CD4-positive, alpha-beta T cell treated with Interleukin-1 beta for 1 hour (primary cell): ENCODE measurements at places on chromosomes 1 and 21.
A peak's percentile ranks its signal among the peaks of the same experiment; 100 is the strongest.

GRCh38 chr21:42535602-42536171 lies 22.0 kb downstream of the SLC37A1 start:
- peak; percentile 52 for DNase-seq

GRCh38 chr21:16870103-16870502 lies 642.7 kb upstream of the CXADR start:
- DNase-seq: no peak

- peak; percentile 52 for DNase-seq
Observed at GRCh38 chr21:25456672-25457071, 150.6 kb downstream of the MRPL39 start.

DNA sequence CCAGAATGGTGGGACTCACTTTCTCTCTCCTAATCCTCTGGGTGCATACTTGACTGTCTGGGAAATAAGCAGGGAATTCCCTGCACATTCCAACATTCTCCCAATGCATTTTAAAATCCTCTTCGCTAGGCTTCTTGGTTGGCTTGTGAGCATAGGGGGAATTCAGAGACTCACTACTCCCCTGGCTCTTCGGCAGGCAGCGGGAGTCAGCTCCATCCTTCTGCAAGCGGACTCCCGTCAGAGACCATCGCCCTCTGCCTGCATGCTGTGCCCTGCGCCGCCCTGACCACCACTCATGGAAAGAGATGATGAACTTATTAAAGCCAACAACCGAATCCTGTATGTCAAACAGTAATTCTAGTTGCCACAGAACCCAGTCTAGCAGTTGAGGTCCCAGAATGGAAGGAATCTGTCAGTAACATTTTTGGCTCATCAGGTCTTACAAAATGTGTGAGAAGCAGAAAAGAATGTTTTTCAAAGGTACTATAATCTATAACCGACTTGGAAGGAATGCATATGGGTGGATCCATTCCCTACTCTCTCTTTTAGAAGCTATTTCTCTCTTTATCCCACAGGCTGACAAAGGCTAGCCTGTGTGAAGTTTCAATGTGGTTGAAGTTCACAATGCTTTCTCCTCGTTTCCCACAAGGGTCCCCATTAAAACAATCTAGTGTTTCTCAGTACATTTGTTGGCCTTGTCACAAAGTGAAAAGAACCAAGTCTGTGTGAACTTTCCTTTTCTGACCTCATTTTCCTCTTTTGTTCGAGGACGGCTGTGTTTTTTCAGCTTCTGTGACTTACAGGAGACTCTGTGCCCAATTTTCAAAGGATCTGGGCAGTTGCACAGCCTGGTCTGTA lies 119.1 kb upstream of the ADAR start:
- DNase-seq: no peak
